ENCODE measurements at places on chromosomes 2 and 18.

- DNase-seq, result peak; percentile 1
These were observed 469.3 kb upstream of the MEX3C start for GRCh38 chr18:51666763-51667191.

- DNase-seq, result no peak
These were observed 134.5 kb upstream of the CTAGE1 start for GRCh38 chr18:22552254-22552653.

- DNase-seq, result peak; percentile 17
These were observed 87.7 kb upstream of the LYPD1 start for GRCh38 chr2:132757676-132758075.

DNA sequence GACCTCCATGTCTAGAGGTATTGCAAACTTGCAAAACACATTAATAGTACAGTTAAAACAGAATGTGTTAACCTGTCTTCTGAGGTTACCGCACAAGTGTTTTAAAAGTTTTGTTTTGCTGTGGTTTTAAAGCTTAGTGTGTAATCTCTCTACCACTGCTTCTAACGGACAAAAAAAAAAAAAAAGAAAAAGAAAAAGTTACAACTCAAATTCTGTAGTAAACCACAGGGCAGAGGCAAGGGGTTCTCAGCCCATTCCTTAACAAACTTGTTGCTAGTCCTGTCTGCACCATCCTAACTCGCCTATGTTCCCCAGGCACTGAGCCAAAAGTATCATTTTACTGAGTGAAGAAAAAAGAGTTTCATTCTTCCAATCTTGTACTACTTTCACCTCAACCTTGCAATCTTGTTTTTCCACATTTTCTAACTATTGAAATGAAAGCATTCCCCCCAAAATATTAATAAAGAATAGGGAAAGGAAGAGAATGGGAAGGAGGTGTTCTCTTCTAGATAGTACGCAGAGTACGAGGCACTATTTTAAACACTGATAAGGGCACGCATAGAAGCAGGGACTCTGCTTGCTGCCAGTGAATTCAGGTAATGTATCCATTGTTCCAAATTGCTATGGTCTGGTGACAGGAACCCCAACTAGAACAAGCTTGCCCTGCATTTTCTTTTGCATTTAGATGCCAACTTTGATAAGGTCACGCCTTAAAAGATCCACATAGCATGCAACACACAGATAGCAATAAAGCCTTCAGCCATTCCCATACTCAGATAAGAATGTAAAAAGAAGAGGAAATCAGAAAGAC, 47.1 kb downstream of the IKZF2 start:
- no peak for DNase-seq

- DNase-seq, result no peak
These were observed 10.9 kb downstream of the ANKRD23 start for GRCh38 chr2:96832754-96833507.

GRCh38 chr18:37065254-37065653, 236.3 kb downstream of the KIAA1328 start:
- DNase-seq, result no peak

Measured in AG04449 (cell line).